ENCODE measurements at places on chromosomes 2 and 18.

- DNase-seq = no peak
Measured at GRCh38 chr18:28045176-28045810, 131.6 kb downstream of the CDH2 start.

DNA sequence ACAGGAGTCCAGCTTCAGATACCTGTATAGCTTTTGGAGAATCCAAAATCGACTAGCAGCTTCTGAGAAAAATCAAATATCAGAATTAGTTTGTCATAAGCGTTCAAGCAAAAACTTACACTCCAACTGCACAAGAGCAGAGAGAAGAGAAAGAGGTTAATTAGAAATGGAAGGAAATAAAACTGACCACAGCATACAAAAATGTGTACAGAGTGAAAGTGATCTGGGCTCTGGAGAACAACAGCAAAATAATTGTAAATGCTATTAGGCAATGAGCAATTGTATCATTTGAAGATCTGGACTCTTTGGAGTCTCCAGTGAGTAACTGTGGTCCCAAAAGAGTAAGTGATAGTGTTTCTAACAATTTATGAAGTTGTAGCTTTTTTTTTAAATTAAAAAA lies 867.3 kb downstream of the TRIB2 start:
- DNase-seq = no peak

- DNase-seq = no peak
Measured at GRCh38 chr2:11938196-11938595, 191.8 kb downstream of the LPIN1 start.

DNA sequence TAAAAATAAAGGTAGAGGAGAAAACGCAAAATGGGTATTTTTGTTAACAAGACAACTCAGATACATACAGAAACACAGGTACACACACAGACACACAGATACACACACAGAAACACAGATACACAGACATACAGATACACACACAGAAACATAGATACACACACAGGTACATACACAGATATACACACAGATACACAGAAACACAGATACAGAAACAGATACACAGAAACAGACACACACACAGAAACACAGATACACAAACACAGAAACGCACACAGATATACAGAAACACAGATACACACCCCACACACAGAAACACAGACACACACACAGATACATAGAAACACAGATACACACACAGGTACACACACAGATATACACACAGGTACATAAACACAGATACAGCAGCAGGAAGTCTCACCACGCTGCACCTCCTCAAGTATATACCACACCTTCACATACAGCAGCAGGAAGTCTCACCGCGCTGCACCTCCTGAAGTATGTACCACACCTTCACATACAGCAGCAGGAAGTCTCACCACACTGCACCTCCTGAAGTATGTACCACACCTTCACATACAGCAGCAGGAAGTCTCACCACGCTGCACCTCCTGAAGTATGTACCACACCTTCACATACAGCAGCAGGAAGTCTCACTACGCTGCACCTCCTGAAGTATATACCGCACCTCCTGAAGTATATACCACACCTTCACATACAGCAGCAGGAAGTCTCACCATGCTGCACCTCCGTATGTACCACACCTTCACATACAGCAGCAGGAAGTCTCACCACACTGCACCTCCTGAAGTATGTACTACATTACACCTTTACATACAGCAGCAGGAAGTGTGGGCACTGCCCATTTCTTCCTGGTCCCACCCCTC lies 250.5 kb downstream of the HDAC4 start:
- DNase-seq = no peak

DNA sequence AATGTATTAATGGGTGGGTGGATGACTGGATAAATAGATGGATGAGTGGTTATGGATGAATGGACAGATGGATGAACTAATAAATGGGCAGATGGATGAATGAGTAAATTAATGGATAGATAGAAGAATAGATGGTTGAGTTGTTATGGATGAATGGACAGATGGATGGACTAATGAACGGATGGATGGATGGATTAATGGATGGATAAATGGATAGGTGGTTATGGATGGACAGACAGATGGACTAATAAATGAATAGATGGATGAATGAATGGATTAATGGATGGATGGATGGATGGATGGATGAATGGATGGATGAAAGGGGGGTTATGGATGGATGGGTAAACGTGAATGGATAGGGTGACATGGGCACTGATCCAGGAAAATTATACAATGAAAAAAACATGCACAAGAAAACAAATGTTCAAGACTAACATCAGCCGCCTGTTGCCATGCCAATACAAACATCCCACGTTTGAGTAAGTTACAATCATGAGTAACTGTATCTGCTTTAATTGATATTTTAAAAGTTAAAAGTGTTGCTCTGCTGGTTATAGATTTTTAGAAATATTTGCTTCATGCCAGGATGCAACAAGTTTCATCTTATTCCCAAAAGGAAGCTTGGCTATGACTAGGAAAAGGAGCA lies 20.8 kb downstream of the PXDN start:
- DNase-seq = no peak

- DNase-seq = no peak
Measured at GRCh38 chr2:58974426-58974825, 733.3 kb upstream of the FANCL start.

GRCh38 chr2:62443886-62444285 lies 62.1 kb downstream of the TMEM17 start:
- DNase-seq = no peak

- DNase-seq = no peak
Measured at GRCh38 chr2:111708476-111709180, 175.4 kb downstream of the ANAPC1 start.

DNA sequence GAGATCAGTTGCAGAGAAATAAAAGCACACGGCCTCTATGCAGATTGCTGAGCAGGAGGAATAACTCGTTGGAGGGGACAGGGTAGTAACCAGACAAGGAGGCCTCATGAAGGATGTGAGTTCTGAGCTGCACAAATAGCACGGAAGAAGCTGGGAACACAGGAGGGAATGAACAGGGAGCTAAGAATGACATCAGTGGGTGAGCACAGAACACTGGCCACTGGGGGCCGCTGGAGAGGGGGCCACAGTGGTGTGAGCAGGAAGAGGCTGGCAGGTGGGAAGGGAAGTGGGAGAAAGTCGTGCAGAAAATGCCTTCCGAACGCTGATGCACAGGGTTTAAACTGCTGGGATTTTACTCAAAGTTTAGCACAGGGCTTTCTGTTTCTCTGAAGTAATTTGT lies 61.0 kb downstream of the ZAP70 start:
- no peak for DNase-seq

DNA sequence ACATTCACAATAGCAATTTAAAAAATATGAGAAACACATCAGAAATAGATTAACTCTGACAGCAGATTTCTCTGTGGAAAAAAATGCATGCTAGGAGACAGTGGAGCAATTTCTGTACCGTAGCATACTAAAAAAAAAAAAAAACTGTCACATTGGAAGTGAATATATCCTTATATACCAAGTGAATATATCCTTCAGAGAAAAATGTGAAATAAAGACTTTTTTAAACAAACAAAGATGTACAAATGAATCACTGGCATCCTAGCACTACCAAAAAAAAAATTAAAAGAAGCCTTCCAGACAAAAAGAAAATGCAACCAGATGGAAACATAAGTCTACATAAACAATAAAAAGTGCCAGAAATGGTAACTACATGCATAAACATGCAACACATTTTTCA lies 169.4 kb downstream of the NBAS start:
- DNase-seq = no peak

DNA sequence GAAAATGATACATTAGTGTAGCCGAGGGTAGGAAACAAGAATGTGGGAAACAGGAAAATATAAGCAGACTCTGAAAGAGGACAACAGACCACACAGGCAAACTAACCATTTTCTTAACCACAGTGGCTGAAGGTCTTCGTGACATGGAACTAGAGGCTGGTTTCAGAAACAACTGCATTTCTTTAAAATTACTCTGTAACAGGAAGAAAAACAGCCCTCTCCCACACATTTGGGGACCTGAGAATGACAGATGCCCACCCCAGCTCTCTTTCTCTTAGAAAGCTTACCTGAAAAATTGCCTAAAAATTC lies 13.8 kb upstream of the SLC25A52 start:
- DNase-seq = no peak

GRCh38 chr2:105935063-105935462 lies 190.4 kb downstream of the NCK2 start:
- no peak for DNase-seq

DNA sequence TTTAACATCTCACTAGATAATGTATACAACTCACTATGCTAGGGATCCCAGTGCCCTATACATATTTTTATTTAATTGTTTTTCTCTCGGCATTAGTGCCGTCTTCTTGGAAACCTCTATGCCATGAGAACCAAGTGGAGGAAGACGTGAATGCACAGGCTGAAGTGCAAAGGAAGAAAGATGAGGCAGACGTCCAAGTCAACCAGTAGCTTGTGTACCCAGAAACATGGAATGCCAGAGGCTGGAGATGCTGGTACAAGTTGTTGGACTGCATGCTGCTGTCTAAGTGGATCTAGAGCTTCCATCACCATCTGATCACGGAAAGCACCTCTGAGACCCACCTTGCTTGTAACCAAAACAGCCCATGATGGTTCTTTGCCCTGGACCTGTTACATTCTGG lies 12.5 kb upstream of the GEMIN6 start:
- no peak for DNase-seq

- DNase-seq = no peak
Measured at GRCh38 chr18:59669872-59670657, 27.2 kb downstream of the CCBE1 start.
